ENCODE measurements at places on chromosomes 2 and 18. TPM values are rescaled to one million over a fixed set of nuclear protein-coding genes. Genes with fewer than 3 reads are reported as not detected.

Gene ASB18
- not detected for total RNA-seq

Gene SERPINB11
- not detected for total RNA-seq

Gene CXXC1
- total RNA-seq = 19.4 TPM

Gene TRAF3IP1
- total RNA-seq = 6.3 TPM

Gene SERPINB8
- 7.5 TPM for total RNA-seq

Gene TMEM247
- total RNA-seq = not detected

Gene RNF125
- total RNA-seq = 41.4 TPM

Gene IL36A
- total RNA-seq = not detected

Gene MC5R
- total RNA-seq = not detected

Gene UPP2
- not detected for total RNA-seq

Gene SERPINB10
- total RNA-seq = 1.2 TPM

All from SK-MEL-5 (cell line).